SJCRH30 (cell line): ENCODE measurements at places on chromosomes 2 and 18. TPM values are rescaled to one million over a fixed set of nuclear protein-coding genes. Genes with fewer than 3 reads are reported as not detected.

The NT5DC4 gene
- total RNA-seq: not detected in 2 replicates

DNA sequence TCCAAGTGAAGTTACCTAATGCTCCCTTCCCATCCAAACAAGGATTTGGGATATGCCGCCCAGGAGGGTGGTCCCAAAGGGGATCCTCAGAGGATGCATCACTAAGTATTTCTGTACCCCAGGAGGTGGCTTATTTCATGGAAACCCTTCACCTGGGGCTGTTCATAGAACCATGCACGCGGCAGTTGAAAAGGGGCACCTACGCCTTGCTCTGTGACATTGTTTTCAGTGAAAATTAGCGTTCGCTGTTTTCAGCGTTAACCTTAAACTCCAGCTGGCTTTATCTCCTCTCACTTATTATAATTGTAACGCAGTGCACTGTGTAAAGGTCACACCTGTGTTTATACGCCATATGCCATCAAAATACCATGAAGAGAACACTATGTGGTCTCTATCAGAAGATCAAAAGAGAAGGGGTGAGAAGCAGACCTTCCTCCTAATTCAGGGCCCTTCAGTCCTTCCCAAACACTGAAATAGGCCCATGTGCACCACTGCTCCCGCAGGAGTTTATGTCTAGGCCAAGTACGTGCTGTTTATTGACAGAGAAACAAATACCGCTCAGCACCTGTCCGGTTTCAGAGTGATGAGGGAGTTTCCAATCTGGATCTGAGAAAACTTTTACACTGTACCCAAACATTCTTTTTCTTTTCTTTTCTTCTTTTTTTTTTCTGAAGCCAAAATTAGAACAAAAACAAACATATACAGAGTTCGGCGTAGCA lies 162.1 kb downstream of the BCL2 start:
- DNase-seq: no peak

The GRHL1 gene
- 0.48 and 0.79 TPM in 2 replicates for total RNA-seq

DNA sequence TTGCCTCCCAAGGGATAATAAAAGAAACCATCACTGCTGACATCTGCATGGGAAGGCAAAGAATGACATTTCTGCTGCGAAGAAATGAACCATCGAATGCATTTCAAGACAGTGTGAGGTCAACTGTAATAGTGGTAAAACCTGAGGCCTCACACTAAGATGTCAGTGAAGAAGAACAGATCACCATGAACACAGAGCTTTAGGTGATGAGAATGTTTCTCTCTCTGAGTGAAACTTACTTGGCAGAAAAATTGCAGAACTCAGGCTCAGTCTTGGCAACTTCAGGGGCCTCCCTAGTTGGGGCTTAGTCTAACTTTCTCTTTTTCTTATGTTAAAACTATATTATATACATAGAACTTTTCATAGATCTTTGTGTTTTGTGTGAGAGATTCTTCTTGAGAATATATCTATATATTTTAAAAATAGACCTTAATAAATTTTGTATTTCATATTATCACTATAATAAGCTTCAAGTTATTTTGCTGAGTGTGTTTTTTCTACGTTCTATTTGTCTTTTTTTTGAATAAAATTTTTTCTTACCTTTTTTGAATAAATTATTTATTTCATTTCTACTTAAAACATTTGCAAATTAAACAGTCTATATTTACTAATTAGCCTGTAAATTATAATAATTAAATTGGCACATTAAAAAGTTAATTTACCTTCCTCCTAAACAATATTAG lies 427.5 kb upstream of the TRIB2 start:
- DNase-seq: no peak

DNA sequence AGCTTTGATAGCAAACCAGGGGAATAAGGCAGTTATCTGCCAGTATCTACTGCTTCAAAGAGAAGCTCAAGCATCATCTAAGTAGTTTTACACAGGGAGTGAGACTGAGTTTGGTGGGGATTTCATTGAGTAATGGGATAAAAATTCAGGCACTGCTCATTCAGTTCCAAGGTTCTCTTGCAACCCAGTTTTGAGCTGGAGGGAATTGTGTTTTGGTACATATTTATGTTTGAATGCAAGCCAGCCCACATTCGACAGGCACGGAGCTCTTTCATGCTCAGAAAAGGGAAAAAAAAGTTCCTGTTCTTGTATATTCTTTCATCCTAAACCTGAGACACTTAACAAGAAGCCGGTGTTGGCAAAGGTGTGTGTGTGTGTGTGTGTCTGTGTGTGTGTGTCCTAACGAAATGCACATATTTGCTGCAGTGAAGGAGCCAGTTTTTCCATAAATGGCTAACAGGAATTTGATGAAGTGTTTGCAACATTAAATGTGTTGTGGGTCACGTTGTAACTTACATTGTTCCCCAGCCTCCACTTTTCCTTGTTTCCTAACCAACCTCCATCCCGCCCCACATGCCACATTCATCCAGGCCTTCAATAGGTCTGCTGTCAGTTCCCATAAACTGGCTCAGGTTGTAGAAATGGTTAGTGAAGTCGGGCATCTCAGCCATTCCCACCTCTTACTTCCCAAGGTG lies 311.1 kb downstream of the TXNL1 start:
- DNase-seq: no peak

DNA sequence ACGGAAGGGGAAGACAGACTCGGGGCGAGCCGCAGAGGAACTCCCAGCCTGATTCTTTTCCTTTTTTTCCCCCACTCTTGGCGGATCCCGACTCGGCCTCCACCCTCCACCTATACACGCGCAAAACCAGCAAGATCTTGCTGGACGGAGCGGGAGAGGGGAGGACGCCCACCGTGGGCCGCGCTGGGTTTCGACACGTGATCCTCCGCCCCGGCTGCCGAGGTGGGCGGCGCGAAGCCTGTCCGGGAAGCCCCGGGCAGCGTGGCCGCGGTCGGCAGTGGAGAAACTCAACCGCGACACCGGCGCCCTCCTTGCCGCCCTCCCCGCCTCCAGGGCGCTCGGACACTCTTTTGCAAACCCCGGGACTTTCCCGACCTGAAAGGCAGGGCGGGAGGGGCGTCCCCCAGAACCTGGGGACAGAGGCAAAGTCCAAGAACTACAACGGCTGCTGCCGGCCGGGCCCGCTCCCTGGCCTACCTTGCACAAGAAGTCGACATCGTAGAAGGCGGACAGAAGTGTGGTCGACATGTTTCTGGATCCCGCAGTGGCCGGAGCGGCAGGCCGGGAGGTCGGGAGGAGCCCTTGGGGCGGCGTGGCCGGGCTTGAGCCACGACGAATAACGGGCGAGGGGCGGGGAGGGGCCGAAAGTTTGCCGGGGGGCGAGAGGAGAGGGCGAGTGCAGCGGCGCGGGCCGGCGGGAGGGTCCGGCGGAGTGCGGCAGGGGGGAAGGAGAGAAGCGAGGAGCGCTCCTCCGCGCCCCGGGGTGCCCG lies 433 bp downstream of the ZFP36L2 start:
- peak; percentile 69 for DNase-seq

DNA sequence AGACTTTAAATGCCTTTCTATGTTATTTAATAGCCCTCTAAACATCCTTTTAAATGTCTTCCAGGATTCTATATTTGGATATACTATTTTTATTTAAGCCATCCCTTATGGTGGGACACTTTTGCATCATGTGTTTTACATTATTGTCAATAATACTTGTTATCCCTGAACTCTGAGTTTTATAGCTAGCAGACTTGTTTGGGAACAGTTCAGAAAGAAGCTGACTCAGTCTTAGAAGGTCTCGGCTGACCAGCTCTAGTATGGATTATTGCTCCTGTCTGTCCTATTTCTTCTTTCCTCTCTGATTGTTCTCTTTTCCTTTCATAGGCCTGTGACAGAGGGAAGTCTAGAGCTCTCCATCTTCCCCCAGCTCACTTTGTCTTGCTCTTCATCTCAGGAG lies 77.3 kb upstream of the CXCR4 start:
- DNase-seq: no peak

DNA sequence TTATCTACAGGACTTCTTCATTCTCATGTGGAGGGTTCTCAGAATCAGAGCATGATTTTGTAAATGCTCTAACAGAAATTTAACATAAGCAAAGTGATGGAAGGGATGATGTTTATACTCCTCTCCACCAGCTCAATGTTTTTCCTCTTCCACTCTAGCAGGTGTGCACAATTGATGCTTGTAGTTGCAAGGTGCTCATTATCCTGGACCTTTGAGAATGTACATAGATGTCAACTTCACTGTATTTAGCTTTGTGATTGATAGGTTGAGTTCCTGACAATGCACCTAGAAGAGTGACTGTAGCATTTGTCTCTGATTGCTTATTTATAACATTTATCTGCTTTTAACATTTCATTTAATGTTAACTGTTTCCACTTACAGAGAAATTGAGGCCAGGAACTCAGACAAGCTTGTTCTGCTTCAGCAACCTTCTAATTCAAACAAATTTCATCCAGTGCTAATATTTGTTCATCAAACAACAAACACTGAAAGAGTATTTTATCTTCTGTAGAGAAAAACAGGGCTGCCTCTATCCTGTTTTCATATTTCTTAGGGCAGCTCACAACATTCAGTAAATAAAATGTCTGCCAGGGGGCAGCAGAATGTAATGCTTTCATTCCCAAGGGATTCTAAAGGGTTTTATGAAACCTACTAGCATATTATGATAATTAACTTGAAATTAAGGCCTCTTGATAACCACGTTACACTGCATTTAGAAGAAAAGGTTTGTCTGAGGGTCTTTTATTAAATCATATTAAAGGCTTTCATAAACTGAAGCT lies 127.9 kb upstream of the NOL4 start:
- peak; percentile 4 for DNase-seq

The ARHGEF4 gene
- 0.06 TPM in 1 of 2 replicates, not detected in the other for total RNA-seq

- DNase-seq: no peak
Measured at GRCh38 chr2:120251078-120251477, 1.6 kb upstream of the RALB start.

DNA sequence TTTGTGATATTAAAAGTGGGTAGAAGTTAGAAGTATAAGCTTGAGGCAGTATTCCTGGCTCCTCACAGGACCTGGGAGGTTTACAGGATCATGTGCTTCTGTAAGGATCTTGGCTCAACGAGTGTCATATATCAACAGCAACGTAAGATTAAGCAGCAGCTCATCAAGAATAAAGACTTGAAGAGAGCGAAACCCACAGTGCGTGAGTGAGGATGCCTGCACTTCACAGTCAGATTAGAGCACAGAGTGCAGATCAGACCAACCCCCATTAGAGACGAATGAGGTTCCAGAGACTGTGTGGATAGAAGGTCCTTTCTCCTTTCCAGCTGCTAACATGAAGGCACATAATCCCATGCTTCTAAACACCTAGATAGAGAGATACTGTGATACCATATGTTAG lies 1656.7 kb upstream of the NXPH2 start:
- DNase-seq: no peak

- DNase-seq: no peak
Measured at GRCh38 chr18:51498085-51498855, 300.8 kb upstream of the MEX3C start.

The RTP5 gene
- total RNA-seq: not detected in 2 replicates

GRCh38 chr2:109226128-109226527 lies 97.1 kb downstream of the SH3RF3 start:
- no peak for DNase-seq

The NOSTRIN gene
- total RNA-seq: 0.28 and 0.40 TPM in 2 replicates

The AQP12A gene
- not detected in 2 replicates for total RNA-seq
